ENCODE measurements at places on chromosomes 3 and 15.
A peak's percentile ranks its signal among the peaks of the same experiment; 100 is the strongest.

DNA sequence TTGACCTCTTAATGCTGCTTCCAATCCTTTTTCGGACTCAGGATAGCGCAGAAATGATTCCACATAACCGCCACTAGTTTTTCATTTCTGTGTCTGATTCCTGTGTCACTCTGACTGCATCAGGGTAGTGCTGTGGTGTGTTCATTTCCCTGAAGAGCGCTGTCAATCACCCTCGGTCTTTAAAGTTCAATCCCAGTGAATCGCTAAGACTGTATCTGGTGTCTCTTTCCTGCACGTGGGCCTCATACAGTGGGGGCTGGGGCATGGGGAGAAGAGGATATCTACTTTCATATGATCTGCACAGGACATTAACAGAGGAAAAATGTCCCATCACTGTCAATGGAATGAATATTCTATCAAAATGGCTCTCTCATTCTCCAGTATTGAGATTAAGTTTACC, 32.9 kb upstream of the BNIP2 start:
- DNase-seq: no peak

GRCh38 chr3:157087373-157087772, 72.6 kb downstream of the CCNL1 start:
- DNase-seq: no peak

GRCh38 chr3:113272385-113272779, 61.0 kb downstream of the BOC start:
- no peak for DNase-seq

- DNase-seq: no peak
These were observed 49.4 kb downstream of the NFKBIZ start for GRCh38 chr3:101898752-101899169.

DNA sequence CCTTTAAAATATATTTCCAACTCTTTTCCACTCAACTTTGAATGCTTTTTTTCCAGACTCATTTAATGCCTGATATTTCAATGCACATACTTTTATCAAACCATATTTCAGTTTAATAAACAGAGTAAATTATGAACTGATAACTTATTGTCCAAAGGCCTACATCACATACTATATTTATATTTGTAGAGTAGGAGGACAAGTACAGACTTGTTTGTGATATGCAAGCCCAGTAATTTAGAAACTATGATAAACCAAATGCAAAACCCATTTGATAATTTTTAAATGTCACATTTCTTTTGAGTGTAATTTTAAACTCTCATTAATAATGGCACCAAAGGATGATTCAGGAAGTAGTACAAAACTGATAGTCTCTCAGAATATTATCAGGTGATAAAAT, 3.3 kb downstream of the RFX7 start:
- DNase-seq: no peak

- DNase-seq: no peak
These were observed 46.0 kb downstream of the RAB11A start for GRCh38 chr15:65914981-65915925.

DNA sequence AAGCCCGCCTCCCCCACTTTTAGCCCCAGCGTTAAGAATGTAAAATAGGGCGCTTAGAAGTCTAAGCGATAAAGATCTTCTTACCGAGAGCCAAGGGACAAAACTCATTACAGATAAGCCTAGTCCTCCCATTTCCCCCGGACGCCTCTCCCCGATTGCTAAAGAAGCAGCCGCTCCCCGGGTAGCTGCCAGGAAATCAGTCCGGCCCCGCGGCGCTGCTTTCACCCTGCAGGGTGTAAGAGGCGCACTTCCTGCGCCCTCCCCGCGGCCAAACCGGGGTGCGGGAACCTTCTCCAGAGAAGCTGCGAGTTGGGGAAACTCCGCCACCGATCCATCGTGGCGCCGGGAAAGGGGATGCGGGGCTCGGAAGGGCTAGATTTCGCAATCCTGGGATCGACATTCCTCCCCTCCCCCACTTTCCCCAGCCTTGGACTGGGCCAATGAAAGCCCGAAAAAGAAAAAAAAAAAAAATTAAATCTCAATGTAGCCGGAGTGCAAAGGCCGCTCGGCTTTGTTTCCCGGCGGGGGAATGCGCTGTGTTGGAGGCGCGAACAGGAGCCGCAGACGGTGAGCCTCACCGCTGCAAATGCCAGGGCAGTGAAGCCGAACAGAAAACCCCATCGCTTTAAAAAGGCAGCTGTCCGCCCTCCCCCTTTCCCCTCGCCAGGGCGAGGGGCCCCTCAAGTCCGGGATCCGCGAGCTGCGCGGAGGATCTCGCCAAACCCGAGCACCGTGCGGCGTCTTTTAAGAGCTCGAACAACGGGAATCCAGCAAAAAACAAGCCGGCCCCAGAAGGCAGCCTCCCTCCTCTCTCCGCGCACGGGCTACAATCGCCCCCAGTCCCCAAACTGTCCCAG, 626 bp upstream of the PTPRG start:
- DNase-seq: peak; percentile 89

DNA sequence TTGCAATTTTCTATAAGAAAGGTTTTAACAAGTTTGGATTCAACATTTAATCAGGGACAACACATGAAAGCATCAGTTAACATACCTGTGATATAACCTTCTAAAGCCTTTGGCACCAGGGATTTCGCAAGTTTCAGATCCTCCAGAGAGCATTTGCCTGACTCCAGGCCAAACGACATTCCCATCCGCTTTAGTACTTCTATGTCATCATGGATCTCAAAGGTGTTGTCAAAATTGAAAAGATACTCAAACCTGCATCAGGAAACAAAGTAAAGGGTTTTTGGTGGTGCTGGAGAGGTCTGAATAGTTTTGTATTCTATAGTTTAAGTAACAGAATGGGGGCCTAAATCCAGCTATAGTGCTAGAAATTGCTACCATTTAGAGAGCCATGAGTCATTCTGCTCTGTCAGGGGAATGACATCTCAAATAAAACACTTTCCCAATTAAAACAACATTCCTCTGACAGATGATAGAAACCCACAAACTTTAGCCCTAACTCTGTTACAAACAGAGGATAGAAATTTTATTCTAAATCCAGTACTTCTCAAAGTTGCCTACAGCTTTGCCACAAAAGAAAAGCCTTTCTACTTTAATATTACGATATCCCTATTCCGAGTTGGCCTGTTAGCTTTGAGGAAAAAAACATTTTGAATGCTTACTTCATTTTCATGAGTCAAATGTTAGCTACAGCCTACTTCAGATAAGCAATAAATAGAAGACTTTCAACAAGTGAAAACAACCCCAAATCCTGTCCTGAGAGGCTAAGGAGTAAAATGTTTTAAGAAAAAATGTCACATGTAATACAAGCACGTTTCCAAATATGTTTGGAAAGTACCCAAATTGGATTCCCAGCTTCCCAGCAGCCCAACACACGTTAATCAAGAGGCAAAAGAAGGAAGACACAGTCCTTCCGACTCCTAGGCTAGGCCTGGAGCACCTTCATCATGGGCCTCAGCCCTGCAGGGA, 83.4 kb downstream of the ATP1B3 start:
- DNase-seq: no peak

GRCh38 chr15:54840621-54841398, 355.9 kb downstream of the RSL24D1 start:
- DNase-seq: no peak

- DNase-seq: no peak
These were observed 1047.0 kb downstream of the TUSC7 start for GRCh38 chr3:117756563-117756962.

- DNase-seq: no peak
These were observed 325.5 kb downstream of the CHST2 start for GRCh38 chr3:143445118-143445517.

- DNase-seq: no peak
These were observed 41.2 kb upstream of the TJP1 start for GRCh38 chr15:29863438-29863837.

GRCh38 chr3:52062505-52062904, 6.1 kb upstream of the DUSP7 start:
- no peak for DNase-seq

GRCh38 chr3:109924196-109924595, 586.9 kb upstream of the DPPA4 start:
- DNase-seq: no peak

DNA sequence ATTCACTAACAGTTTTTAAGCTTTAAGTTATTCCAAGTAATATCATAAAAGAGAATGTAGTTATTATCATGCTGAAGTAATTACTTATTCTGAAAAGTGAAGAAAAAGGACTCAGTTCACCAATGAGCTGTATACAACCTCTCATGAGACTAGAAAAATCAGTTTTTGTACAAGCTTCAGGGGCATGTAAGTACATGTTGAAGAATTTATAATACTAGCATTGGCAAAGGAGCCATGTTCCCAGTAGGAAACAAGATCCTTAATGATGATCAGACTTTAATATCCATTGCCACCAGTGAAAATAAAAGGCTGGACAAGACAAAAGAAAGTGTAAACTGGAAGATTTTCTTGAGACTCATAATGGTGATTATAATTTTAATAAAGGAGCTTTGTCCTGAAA, 532.8 kb downstream of the PLOD2 start:
- DNase-seq: no peak

- DNase-seq: no peak
These were observed 61.6 kb upstream of the CTDSPL start for GRCh38 chr3:37800022-37800551.

DNA sequence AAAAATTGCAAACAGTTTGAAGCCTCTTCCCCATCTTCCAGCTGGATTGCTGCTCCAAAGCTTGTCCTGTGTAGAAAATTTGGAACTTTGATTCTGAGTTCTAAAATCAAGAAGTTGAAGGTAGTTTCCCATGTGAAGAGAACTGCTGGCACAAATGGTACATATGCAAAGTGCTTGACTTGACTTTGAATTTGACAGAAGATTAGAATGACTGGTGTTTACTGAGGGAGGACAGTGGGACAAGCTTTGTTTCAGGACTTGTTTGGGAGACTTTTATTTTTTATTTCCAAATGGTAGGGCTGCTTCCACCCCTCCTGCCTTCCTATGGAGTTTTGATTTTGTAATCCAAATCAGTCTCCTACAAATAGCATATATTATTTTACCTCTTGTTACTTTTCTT, 7.4 kb downstream of the ZFAND6 start:
- DNase-seq: no peak

- no peak for DNase-seq
These were observed 136.5 kb downstream of the ZNF621 start for GRCh38 chr3:40661284-40661683.

DNA sequence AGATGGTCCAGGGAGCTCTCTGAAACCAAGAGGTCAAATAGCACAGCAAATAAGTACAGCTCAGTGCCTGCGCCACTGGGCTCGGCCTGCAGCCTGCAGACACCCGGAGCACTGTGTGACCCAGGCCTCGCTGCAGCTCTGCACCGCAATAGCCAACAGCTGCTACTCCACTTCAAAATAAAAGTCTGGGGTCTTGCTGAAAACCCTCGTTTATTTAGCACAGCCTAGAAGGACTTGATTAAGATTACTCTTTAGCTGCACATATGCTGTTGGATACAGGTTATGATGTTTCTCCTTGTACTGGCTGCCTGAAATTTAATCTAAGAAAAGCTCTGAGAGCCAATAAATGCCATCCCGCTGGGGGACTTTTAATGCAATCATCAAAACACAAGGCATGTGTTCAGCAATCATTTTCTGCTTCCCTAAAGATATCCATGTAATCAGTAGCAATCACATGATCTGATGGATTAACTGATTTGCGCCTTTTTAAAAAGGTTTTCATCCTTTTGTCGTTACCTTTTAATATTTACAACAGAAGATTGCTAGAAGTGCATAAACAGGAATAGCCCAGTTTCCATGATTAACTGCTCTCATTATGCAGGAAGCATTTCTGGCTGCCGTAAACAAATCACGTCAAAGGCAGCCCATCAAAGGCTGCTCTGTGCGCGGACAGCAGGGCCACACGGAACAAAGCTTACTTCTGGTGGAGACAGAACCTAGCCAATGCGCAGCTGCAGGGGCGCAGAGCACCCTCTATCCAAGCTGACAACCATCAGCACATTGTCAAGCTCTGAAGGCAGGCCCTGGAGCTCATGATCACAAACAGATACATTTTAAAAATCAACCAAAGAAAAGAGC, 58.8 kb downstream of the CLASP2 start:
- DNase-seq: peak; percentile 76

DNA sequence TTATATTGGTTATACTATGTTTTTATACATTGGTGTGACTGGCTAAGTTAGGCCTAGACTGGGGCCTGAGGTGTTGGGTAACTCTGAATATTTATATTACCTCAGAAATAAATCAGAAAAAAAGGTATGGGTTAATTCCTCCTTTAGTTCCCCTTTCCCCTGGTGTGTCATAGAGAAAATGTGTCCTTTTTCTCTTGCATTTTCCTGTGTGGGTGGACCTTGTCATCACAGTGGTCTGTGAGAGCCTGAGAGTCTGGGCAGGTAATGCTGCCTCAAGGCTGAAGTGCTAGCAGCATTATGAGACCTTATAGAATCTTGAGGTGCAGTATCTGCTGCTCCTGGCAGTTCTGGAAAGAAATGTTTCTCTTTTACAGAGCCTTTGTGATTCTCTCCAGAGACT, 69.7 kb downstream of the PCOLCE2 start:
- DNase-seq: no peak

- DNase-seq: no peak
These were observed 1.2 kb upstream of the UBP1 start for GRCh38 chr3:33441225-33441976.

DNA sequence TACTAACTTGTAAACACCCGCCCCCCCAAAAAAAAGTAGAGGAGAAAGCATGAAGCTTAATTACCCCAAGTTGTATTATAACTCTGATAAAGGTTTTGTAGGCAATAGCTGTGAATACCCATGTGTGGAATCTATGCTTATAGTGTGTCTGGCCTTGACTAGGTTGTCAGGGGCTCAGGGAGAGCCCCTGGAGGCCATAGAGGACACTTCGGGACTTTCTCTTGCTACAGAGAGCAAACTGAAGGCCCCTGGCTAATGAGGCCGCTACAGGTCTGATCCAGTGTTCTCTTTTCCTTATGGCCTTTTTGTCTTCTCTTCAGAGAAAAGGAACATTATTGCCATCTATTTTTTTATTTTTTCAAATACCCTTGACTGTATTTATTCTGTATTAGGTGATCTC, 19.1 kb upstream of the SCAANT1 start:
- no peak for DNase-seq

- no peak for DNase-seq
These were observed 997 bp downstream of the FYCO1 start for GRCh38 chr3:45994419-45995235.

- peak; percentile 85 for DNase-seq
These were observed 21.4 kb downstream of the FAH start for GRCh38 chr15:80174017-80174746.

DNA sequence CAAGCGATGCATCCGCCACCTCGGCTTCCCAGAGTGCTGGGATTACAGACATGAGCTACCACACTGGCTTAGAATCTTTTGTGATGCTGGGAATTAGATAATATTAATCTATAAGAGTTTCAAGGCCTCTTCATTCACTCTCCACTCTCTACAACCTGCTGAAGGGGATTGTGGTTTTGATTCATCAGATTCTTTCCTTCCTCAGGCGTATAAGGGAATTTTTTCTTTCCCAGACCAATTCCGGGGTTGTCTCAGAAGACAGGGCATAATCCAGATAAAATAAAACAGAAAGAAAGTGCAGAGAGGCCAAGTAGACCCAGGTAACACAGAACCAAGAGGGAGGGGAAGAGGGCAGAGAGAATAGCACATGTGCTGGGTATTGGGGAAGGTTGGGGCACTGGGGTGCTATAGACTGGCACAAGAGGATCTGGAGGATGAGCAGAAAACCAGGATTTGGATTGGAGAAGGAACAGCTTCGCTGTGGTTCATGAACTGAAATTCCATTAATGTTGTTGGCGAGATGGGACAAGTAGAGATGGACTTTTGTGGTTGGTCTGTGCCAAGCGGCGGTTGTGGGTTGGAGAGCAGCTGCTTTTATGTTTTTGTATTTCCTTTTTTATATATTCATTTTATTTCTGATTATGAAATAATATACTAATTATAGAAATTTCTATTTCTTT, 12.8 kb downstream of the ARL6IP5 start:
- DNase-seq: no peak

Measured in coronary artery (tissue), 2 donors.